Tibial nerve (tissue), 4 donors: ENCODE measurements at places on chromosomes 3 and 15.

DNA sequence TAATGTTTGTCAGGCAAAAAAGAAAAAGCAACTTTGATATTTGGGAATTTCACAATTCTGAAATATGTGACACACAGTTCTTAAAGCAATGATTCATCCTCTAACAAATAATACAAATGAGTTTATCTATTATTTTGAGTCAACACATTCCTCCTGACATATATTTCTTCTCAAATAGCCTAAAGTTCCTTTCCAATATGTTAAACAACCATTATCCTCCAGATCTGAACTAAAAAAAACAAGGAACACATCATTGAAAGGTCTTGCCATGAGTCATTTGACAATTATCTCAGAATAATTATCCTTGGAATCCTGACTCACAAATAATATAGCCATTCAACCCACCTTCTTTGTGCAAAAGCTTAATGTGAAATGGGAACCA, 208.7 kb upstream of the CDIN1 start:
- DNase-seq = no peak

- no peak for DNase-seq
Observed at GRCh38 chr3:101851072-101851770, 1.9 kb downstream of the NFKBIZ start.

DNA sequence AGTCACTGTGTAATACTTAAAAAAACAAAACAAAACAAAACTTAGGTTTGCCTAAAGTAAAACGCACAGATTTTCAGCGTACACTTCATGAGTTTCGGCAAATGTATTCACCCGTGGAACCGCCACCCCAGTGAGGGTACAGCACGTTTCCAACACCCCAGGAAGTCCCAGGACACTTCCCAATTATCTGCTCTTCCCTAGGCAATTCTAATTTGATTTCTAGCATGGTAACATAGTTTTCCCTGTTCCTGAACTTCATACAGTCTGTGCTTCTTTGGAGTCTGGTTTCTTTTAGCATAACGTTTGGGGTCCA, 497 bp upstream of the CLASP2 start:
- DNase-seq = no peak

DNA sequence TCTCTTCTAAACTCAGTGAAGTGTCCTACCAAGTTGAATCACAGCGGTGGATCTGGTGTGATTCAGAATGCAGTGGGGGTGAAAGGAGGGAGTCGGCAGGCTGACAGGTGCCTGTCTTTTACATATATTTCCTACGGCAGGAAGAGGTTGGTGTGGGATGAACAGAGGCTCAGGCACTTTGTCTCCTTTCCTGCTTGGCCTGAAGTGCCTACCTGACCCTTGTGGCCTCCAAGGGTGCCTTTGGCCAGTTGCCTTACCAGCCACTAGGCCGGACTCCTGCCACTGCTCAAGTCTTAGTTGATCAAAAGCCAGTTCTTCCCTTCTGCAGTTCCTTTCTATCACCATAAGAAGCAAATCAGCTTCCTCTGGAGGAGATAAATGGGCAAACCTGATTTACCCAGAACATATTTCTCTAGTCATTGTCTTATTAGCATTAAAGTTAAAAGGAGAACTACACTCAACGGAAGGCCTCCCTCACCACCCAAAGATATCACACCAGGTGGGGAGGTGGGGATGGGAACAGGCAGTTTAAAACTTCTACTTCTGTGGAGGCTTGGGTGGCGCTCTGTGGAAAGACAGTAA, 52.1 kb downstream of the CRTC3 start:
- no peak for DNase-seq

DNA sequence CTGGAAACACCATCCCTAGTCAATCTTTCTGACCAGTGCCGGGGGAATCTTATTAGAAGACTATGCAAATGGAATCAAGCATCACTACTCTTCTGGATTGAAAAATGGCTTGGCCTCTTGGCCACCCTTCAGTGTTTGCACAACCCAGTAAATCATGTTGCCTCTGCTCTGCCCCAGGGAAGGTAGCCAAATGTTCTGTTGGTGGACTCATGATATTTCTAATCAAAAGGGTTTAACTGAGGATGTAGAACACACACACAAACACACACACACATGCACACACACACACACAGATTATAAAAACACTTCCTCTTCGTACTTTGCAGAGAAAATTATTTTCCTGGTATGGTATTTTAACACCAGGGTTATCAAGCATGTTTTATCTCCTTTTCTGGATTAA, 7.9 kb downstream of the RBP2 start:
- no peak for DNase-seq
